ENCODE measurements at places on chromosomes 1 and 21. TPM values are rescaled to one million over a fixed set of nuclear protein-coding genes. Genes with fewer than 3 reads are reported as not detected.

DTL gene
- 0.21 TPM for total RNA-seq

LCE6A gene
- total RNA-seq = not detected

TTF2 gene
- 12.9 TPM for total RNA-seq

DNA sequence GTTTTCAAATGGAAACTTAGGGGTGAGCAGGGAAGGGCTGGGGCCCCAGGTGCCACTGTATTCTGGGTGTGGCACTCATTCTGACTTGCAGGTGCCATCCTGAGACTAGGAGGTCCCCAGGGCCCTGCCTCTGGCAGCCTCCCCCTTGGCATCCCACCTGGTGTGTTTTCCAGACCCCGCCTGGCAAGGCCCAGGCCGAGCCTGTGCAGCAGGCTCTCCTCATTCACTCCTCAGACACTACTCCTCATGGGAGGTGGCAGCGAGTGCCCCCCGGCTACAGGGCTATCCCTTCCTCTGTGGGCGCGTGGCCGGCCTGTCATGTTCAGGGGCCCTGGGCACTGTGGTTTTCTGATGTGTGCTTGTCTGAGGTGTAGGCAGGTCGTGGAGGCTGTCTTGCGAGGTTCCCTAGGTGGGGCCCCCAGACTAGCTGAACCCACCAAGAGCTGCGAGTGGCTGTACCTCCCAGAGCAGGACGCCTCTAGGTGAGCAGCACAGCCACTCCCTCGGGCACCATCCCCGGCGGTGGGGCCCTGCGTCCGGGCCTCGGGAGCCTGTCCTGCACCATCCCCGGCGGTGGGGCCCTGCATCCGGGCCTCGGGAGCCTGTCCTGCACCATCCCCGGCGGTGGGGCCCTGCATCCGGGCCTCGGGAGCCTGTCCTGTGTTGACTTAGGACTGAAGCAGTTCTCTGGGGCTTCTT lies 13.2 kb downstream of the SLX9 start:
- no peak for DNase-seq

DNA sequence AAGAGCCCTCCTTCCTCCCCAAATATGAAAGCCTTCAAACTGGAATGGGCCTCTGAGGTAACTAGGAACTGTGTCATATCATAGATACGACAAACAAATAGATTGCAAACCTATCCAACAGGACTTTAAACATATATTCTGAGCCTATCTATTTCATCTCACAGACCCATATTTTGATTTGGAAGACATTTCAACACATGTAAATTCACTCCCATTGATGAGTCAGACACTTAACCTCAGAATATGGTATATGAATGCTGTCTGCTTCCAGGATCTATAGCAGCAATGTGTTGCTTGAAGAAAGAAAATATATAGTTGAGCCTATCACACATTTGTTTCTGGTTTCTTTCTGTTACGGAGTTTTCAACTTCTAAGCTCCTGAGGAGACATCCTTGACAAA lies 221.9 kb upstream of the SAMSN1 start:
- no peak for DNase-seq

- DNase-seq = no peak
Observed at GRCh38 chr1:205275133-205275532, 46.4 kb downstream of the NUAK2 start.

All from tibial nerve (tissue), 4 donors.